ENCODE measurements at places on chromosomes 7 and 10. TPM values are rescaled to one million over a fixed set of nuclear protein-coding genes. Genes with fewer than 3 reads are reported as not detected.

Gene CHRM2
- total RNA-seq, result not detected

Gene SCIN
- not detected for total RNA-seq

Gene TPK1
- 38.8 TPM for total RNA-seq

Gene OR13A1
- total RNA-seq, result not detected

Gene OR2A7
- 6.0 TPM for total RNA-seq

Gene C10orf53
- not detected for total RNA-seq

Gene HOXA9
- 1.1 TPM for total RNA-seq

Gene CALHM3
- not detected for total RNA-seq

Gene ZNF789
- 15.8 TPM for total RNA-seq

Gene TFR2
- 8.0 TPM for total RNA-seq

Gene VAX1
- total RNA-seq, result not detected

Gene PNLIPRP2
- not detected for total RNA-seq

Gene MYL10
- total RNA-seq, result not detected

Gene SLC16A12
- total RNA-seq, result not detected

Gene GPR37
- not detected for total RNA-seq

Gene FOXP2
- not detected for total RNA-seq

Gene MEPCE
- total RNA-seq, result 73.1 TPM

Gene TMEM184A
- total RNA-seq, result not detected

Gene KLLN
- 0.54 TPM for total RNA-seq

Gene TMEM176A
- total RNA-seq, result not detected

Gene PTPRN2
- total RNA-seq, result 1.6 TPM

Gene ANKMY2
- 12.1 TPM for total RNA-seq

Gene TACC2
- total RNA-seq, result not detected

Gene ANKRD2
- not detected for total RNA-seq

Gene GATA3
- total RNA-seq, result 182 TPM

Gene LRRC61
- 10.7 TPM for total RNA-seq

Gene GPR85
- not detected for total RNA-seq

Gene TFAM
- total RNA-seq, result 30.6 TPM

Gene SMARCD3
- 4.7 TPM for total RNA-seq

Gene CRHR2
- not detected for total RNA-seq

Gene BHLHA15
- not detected for total RNA-seq

Gene GDF2
- total RNA-seq, result not detected

Gene VSTM2A
- not detected for total RNA-seq

Gene LGI1
- not detected for total RNA-seq

Gene TBX20
- 1.5 TPM for total RNA-seq

Gene ADAM22
- total RNA-seq, result 1.2 TPM

Gene GJD4
- not detected for total RNA-seq

Gene NPM3
- total RNA-seq, result 7.3 TPM

Gene HOXA1
- 1.4 TPM for total RNA-seq

Gene ASB10
- not detected for total RNA-seq

Gene ASZ1
- total RNA-seq, result not detected

Gene PPP1R17
- total RNA-seq, result not detected

Gene OR9A2
- total RNA-seq, result not detected

Gene ODAD2
- not detected for total RNA-seq

Gene SPDYE1
- not detected for total RNA-seq

Gene TMEM178B
- total RNA-seq, result 0.10 TPM

Gene FAM131B
- 0.27 TPM for total RNA-seq

Gene ZNF365
- total RNA-seq, result 13.8 TPM

Gene IFIT1B
- total RNA-seq, result not detected

Gene VWC2
- not detected for total RNA-seq

Gene PARD3
- 0.79 TPM for total RNA-seq

Gene SORCS1
- not detected for total RNA-seq

Gene HMX2
- total RNA-seq, result not detected

Gene TYSND1
- 15.2 TPM for total RNA-seq

Gene PTF1A
- not detected for total RNA-seq

Gene ANXA8
- total RNA-seq, result not detected

Measured in CD4-positive, CD25-positive, alpha-beta regulatory T cell (primary cell).